ENCODE measurements at places on chromosomes 6 and 20.

DNA sequence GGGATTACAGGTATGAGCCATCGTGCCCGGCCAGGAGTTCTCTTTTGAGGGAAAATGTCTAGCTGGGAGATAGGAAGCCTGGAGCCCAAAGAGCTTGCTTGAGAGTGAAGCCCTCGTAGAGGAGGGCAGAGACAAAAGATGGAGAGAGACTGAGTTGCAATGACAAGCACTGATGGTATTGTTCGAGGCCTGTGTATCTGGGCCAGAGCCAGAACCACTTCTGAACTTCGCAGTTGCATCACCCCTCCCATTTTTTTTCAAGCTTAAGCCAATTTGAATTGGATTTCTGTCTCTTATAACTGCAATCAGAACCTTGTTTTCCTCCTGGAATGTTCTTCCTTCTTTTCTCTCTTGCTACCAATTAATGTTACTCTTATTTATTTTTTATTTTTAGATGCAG, 83.1 kb downstream of the KCNB1 start:
- no peak for DNase-seq

DNA sequence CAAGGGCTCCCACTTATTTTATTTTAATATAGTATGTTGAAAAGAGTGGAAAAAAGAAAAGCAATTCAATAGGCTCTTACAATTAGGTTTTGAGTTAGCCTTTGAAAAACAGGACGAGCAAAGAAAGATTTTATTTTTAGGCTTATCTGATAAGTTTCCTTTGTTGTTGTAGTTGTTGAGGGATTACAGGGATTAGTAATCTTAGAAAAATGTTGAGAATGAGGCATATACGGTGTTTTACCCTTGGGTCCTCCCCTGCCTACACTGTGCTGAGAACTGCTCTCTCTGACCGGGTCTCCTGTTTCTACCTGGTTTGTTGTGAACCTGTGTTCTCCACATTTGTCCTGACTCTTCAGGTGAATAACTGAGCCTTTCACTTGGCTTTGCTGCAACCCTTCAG, 16.7 kb downstream of the TRAPPC3L start:
- DNase-seq: no peak

DNA sequence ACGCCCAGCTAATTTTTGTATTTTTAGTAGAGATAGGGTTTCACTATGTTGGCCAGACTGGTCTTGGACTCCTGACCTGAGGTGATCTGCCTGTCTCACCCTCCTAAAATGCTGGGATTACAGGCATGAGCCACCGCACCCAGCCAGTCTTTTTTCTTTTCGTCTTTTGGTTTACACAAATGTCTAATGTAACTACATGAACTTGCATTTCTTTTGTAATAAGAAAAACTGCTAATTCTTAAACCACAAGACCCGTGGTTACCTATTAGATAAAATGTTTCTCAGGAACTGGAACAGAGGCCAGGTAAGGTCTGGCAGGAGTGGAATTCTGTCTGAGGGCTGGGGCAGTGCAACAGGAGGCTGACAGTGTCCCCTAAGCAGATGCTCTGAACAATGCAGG, 32.7 kb upstream of the GSTA3 start:
- no peak for DNase-seq

DNA sequence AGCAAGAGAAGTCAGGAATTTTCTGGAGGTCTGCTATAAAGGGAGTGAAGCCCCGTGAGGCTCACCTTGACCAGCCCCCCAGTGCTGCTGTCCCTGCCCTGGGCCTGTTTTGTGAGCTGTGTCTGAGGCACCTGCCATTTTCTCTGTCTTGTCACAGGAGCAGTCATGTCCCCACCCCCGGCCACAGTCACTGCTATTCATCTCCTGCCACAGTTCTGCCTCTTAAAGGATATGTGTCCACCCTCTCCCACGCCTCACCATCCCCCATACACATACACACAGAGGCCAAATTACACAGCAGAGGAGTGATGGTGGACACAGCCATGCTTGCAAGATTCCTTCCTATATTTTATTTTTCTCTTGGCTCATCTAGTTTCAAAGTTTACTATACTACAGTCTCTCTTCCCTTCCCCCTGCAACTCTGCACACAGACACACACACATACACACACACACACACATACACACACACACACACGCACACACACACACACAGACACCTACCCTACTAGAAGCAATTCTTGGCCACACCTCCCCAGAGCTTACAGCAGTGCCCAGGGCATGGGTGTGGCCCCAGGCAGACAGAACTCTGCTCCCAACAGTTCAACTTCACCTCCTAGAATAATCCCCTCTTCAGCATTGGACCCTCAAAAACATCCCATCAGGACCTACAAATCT, 68.7 kb upstream of the TAB2 start:
- DNase-seq: no peak

- no peak for DNase-seq
These were observed 7.2 kb upstream of the NNAT start for GRCh38 chr20:37513779-37514359.

- no peak for DNase-seq
These were observed 253.1 kb upstream of the SUPT3H start for GRCh38 chr6:45630801-45631200.

- DNase-seq: no peak
These were observed 8.7 kb upstream of the MYBL2 start for GRCh38 chr20:43658069-43658722.

GRCh38 chr6:131250936-131251335, 115.7 kb downstream of the AKAP7 start:
- DNase-seq: no peak

- DNase-seq: no peak
These were observed 279.4 kb downstream of the RFPL4B start for GRCh38 chr6:112626468-112627082.

- DNase-seq: no peak
These were observed 12.4 kb downstream of the SCML4 start for GRCh38 chr6:107811591-107812218.

DNA sequence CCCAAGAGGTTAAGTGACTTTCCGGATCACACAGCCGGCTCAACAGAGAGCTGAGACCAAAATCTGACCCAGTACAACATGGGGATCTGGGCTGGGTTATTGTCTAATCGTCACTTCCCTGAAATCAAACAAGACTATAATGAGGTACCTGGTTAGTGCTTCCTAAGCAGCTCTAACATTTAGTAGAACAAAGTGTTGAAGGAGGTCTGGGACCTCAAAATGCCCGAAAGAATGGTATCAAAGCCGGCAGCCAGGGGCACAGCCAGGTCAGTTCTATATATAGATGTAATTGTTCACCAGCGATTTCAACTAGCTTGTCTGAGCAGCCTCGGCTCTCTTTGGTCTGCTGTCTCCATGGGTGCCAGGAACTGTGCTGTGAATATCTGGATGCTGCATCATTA, 245.5 kb upstream of the ECI2 start:
- no peak for DNase-seq

- DNase-seq: no peak
These were observed 36.2 kb downstream of the FOXO3 start for GRCh38 chr6:108596956-108597355.

- DNase-seq: no peak
These were observed 10.9 kb upstream of the HSP90AB1 start for GRCh38 chr6:44235891-44236516.

DNA sequence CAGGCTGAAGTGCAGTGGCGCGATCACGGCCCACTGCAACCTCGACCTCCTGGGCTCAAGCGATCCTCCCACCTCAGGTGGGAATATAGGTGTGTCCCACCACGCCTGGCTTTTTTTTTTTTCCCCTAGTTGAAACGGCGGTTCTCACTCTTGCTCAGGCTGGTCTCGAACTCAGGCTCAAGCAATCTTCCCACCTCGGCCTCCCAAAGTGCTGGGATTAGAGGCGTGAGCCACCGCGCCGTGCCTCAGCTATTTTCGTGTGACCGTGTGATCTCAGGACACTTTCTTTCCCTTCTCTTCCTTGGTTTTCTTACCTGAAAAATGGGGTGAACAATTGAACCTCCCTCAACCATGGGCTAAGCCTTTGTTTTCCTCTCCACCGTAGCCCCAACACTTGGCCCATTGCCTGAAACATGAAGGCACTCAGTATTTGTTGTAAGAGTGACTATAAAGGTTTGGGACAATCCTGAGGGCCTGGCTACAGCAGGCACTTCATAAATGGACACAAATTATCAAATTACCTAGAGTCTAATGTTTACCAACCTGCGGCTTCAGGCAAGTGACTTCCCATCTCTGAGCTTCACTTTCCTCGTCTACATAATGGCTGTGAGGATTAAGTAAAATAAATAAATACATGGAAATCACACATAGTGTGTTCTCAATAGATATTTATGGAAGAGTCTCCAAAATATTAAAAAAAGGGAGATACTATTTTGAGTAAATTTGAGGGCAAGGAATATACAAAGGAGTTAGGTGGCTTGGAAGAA, 31.4 kb upstream of the ID1 start:
- no peak for DNase-seq

- DNase-seq: no peak
These were observed 125.3 kb downstream of the PREX1 start for GRCh38 chr20:48702455-48702913.

GRCh38 chr20:31494131-31494530, 19.0 kb downstream of the REM1 start:
- DNase-seq: no peak

GRCh38 chr6:14965424-14966075, 280.3 kb upstream of the JARID2 start:
- no peak for DNase-seq

GRCh38 chr20:39775110-39775509, 813.0 kb downstream of the DHX35 start:
- no peak for DNase-seq

- DNase-seq: no peak
These were observed 26.8 kb downstream of the RANBP9 start for GRCh38 chr6:13684855-13685254.

GRCh38 chr20:21219686-21220085, 83.4 kb upstream of the XRN2 start:
- DNase-seq: no peak

- DNase-seq: no peak
These were observed 18.9 kb downstream of the SIRPD start for GRCh38 chr20:1538655-1539054.

DNA sequence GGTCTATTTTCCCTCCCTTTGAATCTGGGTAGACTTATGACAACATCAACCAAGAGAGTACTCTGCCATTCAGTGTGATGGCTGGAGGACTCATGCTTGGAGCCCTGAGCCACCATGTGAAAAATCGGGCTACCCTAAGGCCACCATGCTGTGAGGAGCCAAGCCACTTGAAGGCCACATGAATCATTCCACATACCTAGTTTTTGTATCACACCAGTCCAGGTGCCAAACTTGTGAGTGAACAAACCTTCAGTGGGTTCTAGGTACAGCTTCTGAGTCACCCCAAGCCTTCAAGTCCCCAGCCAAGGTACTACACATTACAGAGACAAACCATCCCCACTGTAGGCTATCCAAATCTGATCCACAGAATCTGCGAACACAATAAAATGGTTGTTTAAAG, 37.4 kb upstream of the E2F3 start:
- DNase-seq: no peak

DNA sequence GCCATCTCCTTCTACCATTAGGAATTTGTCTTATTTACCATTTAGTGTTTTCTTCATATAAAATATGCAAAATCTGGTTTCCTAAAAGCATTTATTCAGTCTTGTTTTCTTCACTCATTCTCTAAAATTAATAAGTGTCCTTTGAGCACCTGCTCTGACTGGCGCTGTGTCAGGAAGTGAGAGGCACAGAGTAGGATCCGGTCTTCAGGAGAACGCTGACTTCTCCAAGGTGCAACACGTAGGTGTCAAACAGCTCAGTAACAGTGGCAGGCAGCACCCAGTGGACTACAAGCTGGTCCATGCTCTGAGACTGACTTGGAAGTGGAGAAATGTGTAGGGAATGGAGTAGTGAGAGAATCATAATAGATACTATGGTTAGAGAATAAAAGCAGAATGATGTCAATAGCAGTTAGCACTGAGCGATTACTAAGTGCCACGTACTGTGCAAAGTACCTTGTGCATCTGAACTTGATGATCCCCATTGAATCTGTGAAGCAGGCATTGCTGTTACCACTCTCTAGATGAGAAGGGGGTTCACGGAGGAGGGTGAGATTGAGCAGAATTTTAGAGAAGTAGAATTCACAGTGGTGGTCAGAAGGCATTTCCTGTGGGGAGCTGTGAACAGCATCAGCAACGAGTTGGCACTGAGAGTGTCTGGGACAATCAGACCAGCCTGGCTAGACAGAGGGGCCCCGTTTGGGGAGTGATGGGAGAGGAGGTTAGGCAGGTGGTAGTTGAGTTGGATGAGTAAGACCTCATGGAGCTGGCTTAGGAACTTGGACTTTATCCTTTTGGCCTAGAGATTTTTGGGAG, 569.8 kb downstream of the QKI start:
- DNase-seq: no peak

GRCh38 chr6:282867-283416, 9.3 kb upstream of the DUSP22 start:
- DNase-seq: no peak

- no peak for DNase-seq
These were observed 469.3 kb downstream of the HAO1 start for GRCh38 chr20:7470912-7471311.

DNA sequence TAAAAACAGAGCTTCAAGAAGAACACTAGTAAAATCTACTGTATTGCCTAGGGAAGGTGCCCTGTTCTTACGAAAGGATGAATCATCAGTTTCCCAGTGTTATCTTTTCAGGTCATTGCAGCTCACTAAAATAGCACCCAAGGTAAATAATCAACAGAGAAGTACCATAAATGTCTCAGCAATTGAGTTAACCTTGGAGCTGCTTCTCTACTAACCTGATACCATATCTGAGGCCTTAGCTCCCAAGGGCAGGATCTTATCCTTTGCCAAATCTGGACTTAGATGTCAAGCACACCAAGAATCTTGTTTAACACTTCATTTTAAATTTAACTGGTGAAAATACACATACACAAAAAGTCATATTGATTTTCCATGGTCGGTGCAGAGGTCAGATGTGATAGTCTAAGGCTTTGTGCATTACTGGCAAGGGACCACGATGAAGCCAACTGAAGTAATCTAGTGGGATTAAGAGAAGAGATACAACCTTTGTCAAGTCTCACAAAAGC, 81.5 kb downstream of the EDN1 start:
- DNase-seq: no peak

DNA sequence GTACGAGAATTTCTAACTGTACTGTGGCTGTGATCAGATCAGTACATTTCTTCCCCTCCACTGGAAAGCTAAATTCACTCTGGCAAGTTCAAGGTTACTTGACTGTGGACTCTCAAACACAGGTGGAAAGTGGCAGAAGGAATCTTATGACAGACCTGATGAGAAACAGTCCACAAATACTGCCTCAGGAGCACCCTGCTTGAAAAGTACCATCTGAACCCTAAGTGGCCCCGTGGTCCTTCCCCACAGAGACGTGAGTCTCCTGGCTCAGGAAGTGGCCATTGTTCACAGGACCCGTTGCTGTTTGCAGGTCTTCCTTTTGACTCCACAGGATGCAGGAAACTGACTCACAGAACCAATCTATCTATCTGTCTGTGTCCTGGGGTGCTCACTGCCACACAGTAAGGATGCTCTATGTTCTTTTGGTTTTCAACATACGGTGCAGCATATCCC, 47.5 kb upstream of the NHSL1 start:
- peak; percentile 41 for DNase-seq

DNA sequence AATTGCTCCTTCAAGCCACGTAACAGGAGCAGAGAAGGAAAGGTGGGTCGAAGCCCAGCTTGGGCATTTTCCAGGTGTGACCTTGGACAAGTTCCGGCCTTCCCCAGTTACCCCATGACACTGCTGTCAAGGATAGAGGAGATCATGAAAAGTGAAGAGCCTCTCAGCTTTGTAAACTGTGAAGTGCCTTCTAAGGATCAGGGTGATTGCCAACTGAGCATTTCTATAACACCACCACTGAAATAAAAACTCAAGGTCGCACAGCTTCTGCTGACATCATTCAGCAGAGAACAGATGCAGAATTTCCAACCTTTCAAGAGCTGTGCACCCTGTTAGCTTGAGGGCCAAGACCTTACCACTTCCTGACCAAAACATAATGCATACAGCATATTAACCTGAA, 24.0 kb upstream of the ZMYND8 start:
- no peak for DNase-seq
